ENCODE measurements at places on chromosomes 3 and 15.

- DNase-seq, result no peak
- no peak overlapping the region for H3K27ac ChIP-seq
- H3K4me3 ChIP-seq, result no peak overlapping the region
- H3K4me1 ChIP-seq, result no peaks in the 10 kb centered on the region
- peaks cover 6% of the 10 kb centered on the region for H3K36me3 ChIP-seq
- no peaks in the 10 kb centered on the region for H3K27me3 ChIP-seq
Observed at GRCh38 chr15:88504445-88504844, 36.9 kb downstream of the MRPS11 start.

DNA sequence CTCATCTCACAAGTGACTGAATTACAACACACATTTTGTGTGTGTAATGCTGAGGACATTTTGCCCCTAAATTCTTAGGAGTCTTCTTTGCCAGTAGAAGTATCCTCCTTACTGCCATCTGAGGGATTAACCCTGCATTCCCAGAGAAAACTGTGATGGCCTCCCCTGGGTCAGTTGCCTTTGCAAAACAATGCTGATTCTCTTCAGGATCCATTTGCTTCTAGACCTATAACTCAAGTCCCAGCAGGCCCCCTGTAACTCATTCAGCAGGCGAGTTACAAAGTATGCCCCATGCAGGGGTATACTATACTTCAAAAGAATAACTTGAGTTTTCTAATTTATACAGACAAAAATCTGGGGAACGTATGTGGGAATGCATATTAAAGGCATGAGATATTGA, 6.6 kb upstream of the MCF2L2 start:
- no peaks in the 10 kb centered on the region for H3K4me1 ChIP-seq
- no peak overlapping the region for H3K27ac ChIP-seq
- DNase-seq, result no peak
- H3K27me3 ChIP-seq, result no peaks in the 10 kb centered on the region
- no peaks in the 10 kb centered on the region for H3K36me3 ChIP-seq
- no peak overlapping the region for H3K4me3 ChIP-seq

- H3K4me1 ChIP-seq, result peaks cover 33% of the 10 kb centered on the region
- DNase-seq, result no peak
- no peaks in the 10 kb centered on the region for H3K36me3 ChIP-seq
- no peak overlapping the region for H3K4me3 ChIP-seq
Observed at GRCh38 chr3:112860898-112861297, 14.2 kb upstream of the CD200R1L start.

DNA sequence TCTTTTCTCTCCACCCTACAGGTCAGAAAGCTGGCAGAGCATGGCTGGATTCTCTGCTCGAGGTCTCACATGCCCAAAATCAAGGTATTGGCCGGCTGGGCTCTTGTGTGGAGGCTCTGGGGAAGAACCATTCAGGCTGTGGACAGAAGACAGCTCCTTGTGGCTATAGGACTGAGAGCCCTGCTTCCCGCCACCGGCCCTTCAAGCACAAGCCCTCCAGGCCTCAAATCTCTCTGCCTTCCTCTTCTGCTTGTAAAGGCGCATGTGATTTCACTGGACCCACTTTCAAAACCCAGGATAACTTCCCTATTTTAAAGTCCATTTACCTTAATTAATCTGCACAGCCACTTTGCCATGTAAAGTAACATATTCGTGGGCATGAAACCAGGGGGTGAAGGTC, 36.2 kb upstream of the MGLL start:
- no peak overlapping the region for H3K4me3 ChIP-seq
- H3K27me3 ChIP-seq, result peaks cover 10% of the 10 kb centered on the region
- no peaks in the 10 kb centered on the region for H3K4me1 ChIP-seq
- DNase-seq, result no peak

DNA sequence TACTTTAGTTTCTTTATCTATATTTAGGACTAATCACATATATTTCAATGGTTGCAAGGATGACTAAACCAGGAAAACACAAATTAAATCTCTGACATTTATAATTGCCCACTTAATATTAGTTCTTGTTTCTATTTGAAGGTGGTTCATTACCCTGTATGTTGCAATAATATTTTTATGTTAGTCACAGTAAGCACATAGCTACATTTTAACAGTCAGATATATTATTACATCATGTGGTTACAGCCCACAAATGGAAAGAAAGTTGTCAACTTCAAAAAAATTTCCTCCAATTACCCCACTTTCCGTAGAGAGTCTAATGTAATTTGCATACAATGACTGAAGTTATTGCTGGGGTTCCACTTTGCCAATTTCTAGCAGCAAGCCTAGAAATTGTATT, 114.6 kb downstream of the TUSC7 start:
- H3K4me3 ChIP-seq, result no peak overlapping the region
- H3K4me1 ChIP-seq, result no peaks in the 10 kb centered on the region
- no peak overlapping the region for H3K27ac ChIP-seq
- H3K36me3 ChIP-seq, result peaks cover 2% of the 10 kb centered on the region

- H3K4me1 ChIP-seq, result no peaks in the 10 kb centered on the region
- peaks cover 24% of the 10 kb centered on the region for H3K27me3 ChIP-seq
- H3K27ac ChIP-seq, result no peak overlapping the region
- no peak for DNase-seq
- H3K36me3 ChIP-seq, result no peaks in the 10 kb centered on the region
Observed at GRCh38 chr15:45827275-45827674, 192.4 kb downstream of the SQOR start.

GRCh38 chr3:88147261-88147660, 2.5 kb upstream of the C3orf38 start:
- no peak overlapping the region for H3K4me3 ChIP-seq
- no peak for DNase-seq
- peaks cover 25% of the 10 kb centered on the region for H3K4me1 ChIP-seq
- H3K36me3 ChIP-seq, result peaks cover 8% of the 10 kb centered on the region
- no peak overlapping the region for H3K27ac ChIP-seq

Data from central memory CD8-positive, alpha-beta T cell (primary cell).